ENCODE measurements at places on chromosomes 2 and 18.

GRCh38 chr18:59837586-59837985 lies 62.2 kb upstream of the PMAIP1 start:
- DNase-seq = peak; percentile 11

GRCh38 chr2:170930131-170930990 lies 1.3 kb downstream of the GORASP2 start:
- no peak for DNase-seq

GRCh38 chr18:48364146-48364545 lies 45.0 kb downstream of the ZBTB7C start:
- no peak for DNase-seq

DNA sequence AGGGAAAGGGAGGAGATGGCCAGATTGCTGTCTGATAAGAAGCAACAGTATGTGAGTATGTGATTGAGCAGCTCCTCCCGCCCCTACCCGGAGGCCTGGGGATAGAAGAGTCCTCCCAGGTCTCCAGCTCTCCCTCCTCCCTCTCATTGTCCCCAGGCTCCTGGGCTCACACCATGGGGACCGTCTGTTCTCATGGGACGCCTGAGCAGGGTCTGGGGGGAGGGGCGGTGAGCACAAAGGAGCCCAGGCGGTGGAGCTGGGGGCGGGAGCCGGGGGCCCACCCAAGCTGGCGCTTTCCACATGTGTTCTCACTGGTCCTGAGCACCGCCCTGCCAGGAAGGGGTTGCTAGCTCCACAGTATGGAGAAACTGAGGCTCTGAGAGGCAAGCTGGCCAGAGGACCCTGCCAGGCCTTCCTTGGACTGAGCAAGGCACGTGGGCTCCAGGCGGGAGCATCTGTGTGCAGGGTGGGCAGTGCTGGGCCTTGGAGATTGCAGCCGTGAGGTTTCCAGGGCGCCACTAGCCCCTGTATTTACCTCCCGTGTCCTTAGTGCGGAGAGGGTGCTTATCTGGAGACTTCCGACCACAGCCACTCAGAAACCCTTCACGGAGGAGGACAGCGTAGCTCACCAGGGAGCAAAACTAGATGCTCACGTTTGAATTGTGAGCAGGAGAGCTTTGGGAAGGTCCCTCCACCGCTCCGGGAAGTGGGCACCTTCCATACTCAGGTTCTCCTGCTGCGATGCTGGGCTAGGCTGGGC lies 37.4 kb downstream of the PDIA6 start:
- DNase-seq = no peak

DNA sequence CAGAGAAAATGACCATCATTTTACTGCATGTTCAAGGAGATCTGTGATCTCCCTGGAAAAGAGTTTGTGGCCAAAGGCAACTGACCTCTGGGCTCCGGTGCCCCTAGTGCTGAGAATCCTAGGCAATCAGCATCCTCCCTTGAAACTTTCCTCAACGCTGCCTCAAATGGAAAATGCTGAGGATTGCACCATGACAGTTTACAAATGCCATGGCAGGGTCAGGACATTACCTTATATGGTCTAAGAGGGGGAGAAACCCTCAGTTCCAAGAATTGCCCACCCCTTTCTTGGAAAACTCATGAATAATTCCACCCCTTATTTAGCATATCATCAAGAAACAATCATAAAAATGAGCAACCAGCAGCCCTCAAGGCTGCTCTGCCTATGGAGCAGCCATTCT lies 48.3 kb downstream of the ALPK2 start:
- no peak for DNase-seq

DNA sequence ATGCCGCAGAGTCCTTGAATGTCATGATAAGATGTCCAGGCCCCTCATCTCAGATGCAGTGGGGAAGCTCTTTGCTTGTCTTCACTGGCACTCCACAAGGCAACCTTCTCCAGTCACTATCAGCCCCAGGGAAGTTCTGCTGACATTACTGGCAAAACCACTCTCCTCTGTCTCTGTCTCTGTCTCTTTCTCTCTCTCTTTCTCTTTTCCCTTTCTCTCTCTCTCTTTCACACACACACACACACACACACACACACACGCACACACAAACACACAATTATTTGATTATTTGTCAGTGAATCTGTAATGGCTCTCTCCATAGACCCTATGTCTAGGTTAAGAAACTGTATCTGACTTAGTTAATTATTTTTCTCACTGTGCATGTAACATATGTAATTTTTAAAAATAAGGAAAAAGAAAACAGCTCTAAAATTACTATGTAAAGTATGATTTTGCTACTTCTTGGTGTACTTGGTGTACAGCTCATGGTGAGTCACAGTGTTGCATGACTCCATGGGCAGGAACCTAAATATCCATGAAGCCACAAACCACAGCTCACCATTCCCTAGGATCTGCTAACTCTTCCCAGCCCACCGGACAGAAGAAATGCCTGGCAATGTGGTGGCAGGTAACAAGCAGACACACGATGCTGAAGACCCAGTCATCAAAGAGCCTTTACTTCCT lies 594.9 kb upstream of the ID2 start:
- DNase-seq = no peak

DNA sequence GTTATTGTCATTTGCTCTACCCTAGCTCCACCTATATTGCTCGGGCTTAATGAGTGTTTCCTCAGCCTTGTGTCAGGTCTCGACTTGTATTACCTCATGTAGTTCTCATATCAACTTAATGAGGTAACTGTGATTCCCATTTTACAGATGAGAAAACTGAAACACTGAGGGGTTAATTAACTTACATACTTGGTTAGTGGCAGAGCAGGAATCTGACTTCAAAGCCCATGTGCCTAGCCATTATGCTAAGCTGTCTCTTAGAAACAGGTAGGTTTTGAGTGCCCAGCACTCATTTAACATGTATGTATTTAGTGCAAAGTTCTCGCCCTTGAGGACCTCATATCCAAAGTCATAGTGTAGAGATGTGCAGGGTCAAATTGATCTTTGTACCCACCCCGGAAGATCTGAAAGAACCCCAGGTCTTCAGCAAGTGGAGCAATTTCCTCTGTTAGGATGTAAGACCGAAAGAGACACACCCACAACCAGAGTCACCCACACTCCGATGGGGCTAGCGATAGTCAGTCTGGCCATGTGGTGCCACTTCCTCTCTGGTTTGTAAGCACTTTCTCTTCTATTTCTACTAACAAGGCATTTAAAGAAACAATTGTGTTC lies 121.0 kb upstream of the SLC39A10 start:
- peak; percentile 45 for DNase-seq

DNA sequence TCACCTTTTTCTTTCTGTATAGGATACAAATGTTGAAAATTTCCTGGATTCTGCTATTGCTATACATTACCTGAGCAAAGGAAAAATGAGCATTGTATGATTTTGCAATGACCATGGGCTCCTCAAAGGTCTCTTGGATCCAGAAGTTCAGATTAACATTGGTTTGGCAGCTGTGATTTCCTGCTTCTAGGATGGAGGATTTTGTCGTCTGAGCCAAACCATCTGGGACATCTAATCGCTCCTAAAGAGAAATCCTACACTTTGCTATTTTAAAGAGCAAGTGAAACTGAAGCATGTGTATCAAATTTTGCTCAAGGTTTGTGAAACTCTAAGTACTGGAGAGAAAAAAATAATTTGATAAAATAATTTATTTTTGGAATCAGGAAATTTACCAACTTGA lies 115.1 kb upstream of the ST6GAL2 start:
- no peak for DNase-seq

- no peak for DNase-seq
Measured at GRCh38 chr2:96767135-96767871, 6.6 kb downstream of the CNNM4 start.

GRCh38 chr2:189363559-189363958 lies 77.7 kb upstream of the WDR75 start:
- no peak for DNase-seq

DNA sequence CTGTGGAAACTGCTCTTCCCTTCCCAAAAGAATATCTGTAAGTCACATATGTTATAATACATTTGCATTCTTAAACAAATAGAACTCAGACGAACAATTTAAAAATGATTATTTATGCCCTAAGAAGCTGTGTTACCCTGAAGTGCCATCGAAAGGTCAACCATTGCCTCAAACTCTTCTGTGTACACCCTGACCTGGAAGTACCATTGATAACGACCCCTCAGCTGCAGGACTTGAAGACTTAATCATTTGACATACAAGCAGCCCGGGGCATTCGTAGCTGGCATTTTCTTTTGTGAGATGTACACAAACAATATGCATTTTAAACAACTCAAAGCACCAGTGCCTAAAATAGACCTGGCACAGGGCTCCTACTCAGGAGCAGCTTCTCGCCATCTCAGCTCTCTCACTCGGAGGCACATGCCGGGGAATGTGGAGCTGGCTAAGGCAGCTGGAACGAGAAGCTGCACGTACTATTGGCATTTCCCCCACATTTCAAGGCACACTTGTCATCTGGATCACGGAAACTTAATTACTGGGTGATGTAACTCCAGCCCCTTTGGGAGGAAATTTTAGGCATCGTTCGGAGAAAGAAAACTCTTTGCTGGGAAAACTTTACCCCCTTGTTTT lies 170.0 kb upstream of the GALNT5 start:
- DNase-seq = no peak

DNA sequence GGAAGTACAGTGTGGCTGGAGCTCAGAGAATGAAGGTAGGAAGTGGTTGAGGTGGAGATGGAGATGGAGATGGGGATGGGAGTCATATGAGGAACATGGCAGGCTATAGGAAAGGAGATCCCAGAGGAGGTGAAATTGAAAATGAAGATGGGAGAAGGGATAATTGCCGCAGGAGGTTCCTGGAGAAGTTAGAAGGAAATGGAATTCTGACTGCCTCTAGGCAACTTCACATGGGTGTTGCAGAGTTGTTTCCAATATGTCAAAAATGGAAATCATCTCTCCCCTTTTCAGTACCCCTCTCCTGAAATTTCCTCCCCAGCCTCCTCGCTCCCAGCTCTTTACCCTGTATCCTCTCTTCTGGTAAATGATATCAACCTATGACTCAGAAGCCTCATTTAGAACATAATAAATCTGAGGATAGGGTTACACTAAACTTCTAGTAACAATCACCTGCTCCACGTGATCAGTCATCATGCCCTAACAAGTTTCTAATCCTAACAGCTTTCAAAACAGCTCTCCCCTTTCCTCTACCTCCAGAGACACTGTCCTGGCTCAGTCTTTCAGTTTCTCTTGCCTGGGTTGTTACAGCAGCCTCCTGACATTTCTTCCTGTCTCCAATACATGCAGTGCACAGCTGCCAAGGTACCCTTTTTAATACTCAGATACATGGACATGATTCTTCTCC lies 201.9 kb upstream of the RBMS1 start:
- DNase-seq = no peak

DNA sequence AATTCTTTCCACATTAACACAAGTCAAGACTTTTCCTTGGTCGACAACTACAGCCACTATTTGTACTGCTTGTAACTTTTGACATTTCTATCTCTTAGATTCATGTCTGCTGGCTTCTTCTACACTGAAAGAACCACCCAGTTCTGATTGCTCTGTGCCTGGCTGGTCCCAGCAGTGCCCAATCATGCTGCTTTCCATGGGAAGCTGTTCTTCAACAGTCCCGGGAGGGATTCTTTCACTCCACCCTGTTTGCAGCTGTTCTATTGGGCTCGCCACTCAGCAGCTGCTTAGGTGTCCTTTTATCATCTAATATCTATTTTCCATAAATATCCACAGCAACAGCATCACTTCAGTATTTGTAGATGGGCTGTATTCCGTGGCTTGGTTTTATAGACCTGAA lies 471.1 kb upstream of the SMIM21 start:
- no peak for DNase-seq

DNA sequence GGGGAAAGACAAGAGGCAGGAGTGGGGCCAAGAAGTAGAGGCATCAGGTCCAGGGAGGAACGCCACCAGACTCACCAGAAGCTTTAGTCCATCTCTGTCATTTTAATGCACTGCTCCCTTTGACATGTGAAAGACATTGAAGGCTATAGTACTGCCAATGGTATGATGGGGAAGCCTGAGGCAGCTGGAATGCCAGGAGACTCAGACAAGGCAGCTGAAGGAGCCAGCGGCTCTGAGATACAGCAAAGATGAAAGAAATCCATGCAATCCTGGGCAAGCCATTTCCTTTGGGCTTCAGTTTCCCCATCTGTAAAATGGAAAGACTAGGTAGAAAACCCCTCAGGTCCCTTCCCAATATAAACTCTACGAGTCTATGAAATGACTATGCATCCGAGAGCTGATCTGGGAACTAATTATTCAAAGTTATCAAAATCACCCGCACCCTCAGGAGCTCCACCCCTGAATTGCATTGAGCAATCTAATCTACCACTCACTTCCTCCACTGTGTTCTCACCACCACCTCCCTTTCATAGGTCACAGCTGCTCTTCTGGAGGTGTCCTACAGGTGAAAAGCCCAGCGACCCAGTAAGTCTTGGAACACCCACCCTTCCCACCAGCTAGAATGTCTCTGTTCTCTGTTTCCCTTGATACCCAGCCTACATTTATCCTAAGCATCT lies 3.1 kb downstream of the CXCR2 start:
- no peak for DNase-seq

DNA sequence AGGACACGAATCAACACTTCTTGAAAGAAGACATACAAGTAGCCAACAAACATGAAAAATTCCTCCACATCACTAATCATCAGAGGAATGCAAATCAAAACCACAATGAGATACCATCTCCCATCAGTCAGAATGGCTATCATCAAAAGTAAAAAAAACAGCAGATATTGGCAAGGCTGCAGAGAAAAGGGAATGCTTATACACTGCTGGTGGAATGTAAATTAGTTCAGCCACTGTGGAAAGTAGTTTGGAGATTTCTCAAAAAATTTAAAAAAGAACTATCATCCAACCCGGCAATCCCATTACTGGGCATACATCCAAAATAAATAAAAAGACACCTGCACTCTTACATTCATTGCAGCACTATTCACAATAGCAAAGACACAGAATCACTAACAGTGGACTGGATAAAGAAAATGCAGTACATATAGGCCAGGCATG lies 78.7 kb downstream of the GRB14 start:
- DNase-seq = no peak

- DNase-seq = no peak
Measured at GRCh38 chr18:69697069-69697468, 250.6 kb downstream of the CD226 start.
